ENCODE measurements at places on chromosomes 13 and 19.
A peak's percentile ranks its signal among the peaks of the same experiment; 100 is the strongest.

- no peak for DNase-seq
Measured at GRCh38 chr19:46890423-46891170, 29.8 kb downstream of the ARHGAP35 start.

GRCh38 chr13:51845574-51846318 is 769 bp upstream of the TMEM272 start:
- DNase-seq = no peak

GRCh38 chr13:40311356-40312101 is 354.9 kb downstream of the FOXO1 start:
- DNase-seq = no peak

GRCh38 chr13:34570698-34571353 is 371.2 kb upstream of the NBEA start:
- DNase-seq = no peak

- DNase-seq = no peak
Measured at GRCh38 chr13:50370303-50370950, 355.2 kb downstream of the KCNRG start.

DNA sequence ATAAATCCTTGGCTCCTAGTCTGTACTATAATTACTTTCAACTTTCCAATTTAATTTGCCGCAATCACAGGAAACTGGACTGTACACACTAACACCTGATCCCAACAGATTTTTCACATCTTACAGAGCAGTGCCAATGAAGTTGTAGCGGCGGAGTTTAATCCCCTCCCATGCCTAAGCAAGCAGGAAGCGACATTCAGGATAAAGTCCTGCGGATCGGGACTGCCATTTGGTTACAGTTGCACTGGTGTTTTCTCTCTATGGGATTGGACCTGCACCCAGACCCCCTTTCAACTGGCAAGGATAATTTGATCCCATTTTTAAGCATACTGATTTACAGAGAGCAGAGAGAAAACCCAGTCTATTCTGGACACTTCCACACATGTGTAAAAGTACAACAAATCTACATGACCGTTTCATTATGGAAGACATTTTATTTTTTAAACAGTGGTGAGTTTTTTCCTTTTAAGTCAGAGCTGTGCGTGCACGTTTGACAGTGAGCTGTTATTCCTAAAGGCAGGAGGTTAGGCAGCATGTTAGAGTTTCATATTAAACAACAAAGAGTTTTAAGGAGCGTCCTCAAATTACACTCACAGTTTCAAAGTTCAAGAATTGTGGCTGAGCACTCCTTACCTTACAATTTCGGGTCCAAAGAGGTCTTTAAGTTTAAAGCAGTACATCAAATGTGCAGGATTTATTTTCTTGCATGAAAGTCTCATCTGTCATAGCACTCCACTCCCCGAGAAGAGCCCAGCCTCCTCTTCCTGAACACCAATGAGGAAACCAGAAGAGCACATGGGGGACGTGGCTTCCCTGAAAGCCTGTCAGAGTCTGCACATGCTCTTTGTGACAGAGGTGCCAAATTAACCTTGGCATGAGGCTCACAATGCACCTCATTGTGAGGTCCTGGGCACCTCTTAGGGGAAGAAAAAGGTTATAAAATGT is 141.6 kb upstream of the RFC3 start:
- peak; percentile 4 for DNase-seq

DNA sequence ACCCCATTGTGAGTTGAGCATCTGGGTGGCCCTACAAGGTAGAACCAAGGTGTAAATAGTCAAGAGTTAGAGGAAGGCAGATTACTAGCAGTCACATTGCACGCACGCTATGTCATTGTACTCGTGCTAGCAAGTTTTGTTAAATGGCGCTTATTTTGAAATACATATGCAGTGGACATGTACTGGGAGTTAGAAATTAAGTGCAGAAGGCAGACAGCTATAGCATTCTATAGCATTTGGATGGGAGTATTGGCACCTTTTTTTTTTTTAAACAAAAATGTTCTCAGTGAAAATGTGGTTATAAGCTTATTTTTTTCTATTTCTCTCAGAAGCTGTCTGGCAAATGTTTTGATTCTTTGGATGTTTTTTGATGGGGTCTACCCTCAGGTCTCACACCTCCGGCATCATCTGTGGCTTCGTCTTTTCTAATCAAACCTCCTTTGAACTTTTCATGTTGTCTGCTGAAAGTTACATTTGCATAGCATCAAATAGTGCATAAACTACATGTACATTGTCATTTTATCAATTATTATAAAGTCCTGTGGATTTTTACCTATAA is 68.1 kb downstream of the ARHGEF7 start:
- peak; percentile 26 for DNase-seq

DNA sequence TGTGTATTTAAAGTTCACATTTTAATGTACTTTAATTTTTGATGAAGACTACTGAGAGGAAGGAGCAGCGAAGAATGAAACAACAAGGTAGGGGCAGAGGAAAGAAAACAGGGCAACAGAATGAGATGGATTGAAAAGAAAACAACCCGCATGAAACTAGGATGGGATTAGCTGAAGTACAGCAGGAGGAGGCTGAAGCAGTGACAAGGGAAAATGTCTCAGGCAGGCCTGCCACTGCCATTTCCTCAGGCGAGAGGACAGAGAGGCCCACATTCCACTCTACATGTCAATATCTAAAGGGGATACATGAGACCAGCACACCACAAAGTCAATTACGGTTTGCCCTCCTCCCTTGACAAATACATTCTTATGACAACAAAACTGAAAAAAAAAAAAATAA is 1703.2 kb downstream of the EFNB2 start:
- no peak for DNase-seq

DNA sequence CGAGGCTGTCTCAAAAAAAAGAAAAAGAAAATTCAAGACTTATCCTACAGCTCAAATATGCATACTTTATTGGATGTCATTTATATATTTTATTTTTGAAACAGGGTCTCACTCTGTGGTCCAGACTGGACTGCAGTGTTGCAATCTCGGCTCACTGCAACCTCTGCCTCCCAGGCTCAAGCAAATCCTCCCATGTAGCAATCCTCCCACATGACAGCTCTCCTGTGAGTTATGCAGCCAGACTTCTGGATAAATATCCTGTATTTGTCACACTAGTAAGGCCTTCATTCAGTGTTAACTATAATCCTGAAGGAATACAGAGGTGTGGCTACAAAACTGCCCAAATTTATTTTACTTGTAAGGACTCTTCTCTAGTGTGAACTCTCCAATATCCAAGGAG is 7.2 kb downstream of the ZNF552 start:
- DNase-seq = no peak

GRCh38 chr19:13633109-13633508 is 126.8 kb upstream of the CACNA1A start:
- no peak for DNase-seq

GRCh38 chr13:20942938-20943559 is 40.5 kb upstream of the XPO4 start:
- DNase-seq = no peak

- DNase-seq = no peak
Measured at GRCh38 chr13:40410315-40410714, 256.1 kb downstream of the FOXO1 start.

Measured in CD4-positive, alpha-beta T cell treated with Interleukin-2 at 100 ng/mL for 4 hours (primary cell).